ENCODE measurements at places on chromosomes 6 and 20.

GRCh38 chr6:167306401-167306998 is 15.4 kb downstream of the UNC93A start:
- no peak for DNase-seq

- no peak for DNase-seq
Observed at GRCh38 chr20:49924247-49924646, 8.9 kb upstream of the SPATA2 start.

GRCh38 chr6:116349216-116349615 is 21.5 kb upstream of the DSE start:
- DNase-seq, result no peak

DNA sequence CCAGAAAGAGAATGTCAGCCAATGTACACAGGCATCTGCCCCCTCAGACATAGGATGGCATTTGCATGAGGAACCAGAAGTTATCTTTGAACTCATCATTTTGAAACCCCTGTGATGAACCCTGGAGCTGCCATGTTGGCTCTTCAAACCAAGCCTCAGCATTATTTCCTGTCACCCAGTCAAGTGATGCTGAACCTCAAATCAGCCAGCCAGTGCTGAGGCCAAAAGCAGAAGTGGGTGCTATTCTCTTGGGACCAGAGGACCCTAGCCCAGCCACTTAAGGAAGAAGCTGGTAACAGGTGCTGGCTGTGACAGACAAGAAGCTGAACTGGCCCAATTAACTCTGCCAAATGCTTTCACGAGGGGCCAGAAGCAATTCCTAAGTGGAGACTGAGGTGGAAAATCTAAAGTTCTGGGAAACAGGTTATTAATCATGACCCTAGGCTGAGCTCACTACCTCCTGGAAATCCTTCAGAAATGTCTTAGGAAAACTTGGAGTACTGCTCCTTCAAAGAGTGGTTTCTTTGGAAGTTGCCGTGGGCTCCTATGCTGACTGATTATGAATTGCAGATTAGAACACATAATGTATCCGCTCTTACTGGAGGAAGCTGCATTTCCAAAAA is 4.0 kb downstream of the PKIG start:
- DNase-seq, result no peak

GRCh38 chr6:137846772-137847313 is 20.2 kb upstream of the TNFAIP3 start:
- no peak for DNase-seq

- DNase-seq, result no peak
Observed at GRCh38 chr6:142566628-142567396, 265.0 kb downstream of the ADGRG6 start.

DNA sequence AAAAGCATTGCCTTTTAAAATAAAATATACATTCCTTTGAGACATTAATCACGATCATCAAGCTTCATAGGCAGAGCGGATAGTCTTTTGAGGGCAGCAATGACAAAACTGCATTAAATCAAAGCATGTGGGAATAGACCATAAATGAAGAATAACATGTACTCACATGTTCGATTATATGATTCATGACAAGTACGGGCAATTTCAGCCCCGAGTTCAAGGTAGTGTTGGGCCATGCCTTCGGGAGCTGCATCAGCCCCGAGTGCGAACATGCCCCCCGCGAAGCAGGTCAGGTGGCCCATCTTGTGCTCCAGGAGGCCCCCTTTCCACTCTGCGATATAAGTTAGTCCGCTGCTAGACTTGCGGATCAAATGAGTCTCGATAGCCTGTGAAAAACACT is 111.0 kb upstream of the FAM184A start:
- no peak for DNase-seq

DNA sequence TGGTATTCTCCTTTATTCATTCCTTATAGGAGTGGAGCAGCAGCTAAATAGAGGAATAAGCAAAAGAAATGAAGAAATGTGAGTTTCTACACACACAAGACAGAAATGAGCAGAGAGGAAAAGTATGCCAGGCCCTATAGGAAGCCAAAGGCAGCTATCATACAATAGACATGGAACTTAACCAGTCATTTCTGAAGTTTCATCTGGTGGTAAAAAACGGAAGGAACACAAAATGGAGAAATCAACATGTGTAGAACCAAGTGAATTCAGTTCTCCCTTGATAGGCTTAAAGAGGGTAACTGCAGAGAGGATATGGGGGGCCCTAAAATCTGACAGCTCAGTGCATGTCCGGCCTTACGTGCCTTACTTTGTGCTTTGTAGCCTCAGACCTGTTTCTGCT is 44.6 kb downstream of the TSBP1 start:
- DNase-seq, result no peak

DNA sequence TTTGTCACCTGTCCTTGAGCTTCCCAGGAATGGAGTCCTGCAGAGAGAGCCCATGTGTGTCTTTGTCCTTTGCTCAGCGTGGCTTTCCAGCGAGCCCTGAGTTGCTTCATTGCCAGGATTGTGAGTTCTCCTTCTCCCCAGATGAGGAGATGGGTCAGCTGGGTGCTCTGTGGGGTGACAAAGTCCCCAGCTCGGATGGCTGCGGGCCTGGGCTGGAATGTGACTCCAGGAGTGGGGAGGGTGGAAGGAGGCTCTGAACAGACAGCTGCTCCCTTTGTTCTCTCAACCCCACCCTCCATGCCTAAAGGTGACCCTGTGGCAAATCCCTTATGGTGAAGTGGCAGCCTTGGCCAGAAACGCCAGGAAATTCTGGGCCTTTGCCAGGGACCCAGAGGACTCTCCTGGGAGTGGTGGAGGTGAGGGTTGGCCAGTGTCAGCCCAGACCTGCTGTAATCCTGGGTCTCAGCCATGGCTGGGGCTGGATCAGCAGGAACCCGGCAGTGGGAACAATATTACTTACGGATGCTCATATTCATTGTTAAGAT is 44.4 kb upstream of the CST5 start:
- DNase-seq, result no peak

GRCh38 chr6:148107911-148108310 is 234.7 kb upstream of the SASH1 start:
- no peak for DNase-seq

DNA sequence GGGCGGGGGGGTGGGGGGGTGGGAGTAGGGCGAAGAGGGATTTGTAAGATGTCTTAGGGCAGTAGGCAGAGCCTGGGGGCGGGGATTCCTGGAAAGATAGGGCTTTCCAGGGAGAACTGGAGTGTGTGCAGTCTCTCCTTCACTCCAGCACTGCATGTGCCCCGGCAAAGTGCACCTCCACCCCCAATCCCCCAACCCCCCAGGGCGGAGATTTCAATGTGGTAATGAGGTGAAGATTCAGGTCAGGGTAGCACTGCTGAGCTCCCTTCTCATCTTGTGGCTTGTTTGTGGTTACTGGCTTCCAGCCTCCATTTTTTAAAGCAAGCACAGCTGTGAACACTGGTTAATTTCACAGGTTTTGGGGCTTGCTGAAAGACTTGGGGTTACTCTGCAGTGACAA is 5.9 kb downstream of the TMEM239 start:
- DNase-seq, result no peak

- no peak for DNase-seq
Observed at GRCh38 chr6:101404775-101405174, 11.3 kb downstream of the GRIK2 start.

GRCh38 chr20:50521221-50522052 is 11.3 kb downstream of the PTPN1 start:
- no peak for DNase-seq

- DNase-seq, result peak; percentile 16
Observed at GRCh38 chr20:58870293-58871014, 17.9 kb downstream of the GNAS start.

GRCh38 chr6:31609519-31610406 is 5.3 kb upstream of the AIF1 start:
- no peak for DNase-seq

- DNase-seq, result no peak
Observed at GRCh38 chr6:156919814-156920369, 142.7 kb downstream of the ARID1B start.

- DNase-seq, result no peak
Observed at GRCh38 chr6:40822619-40823018, 216.4 kb downstream of the UNC5CL start.

Data from NCI-H446 treated with DMSO at 0.1 percent for 48 hours (cell line).